ENCODE measurements at places on chromosomes 12 and 14.

DNA sequence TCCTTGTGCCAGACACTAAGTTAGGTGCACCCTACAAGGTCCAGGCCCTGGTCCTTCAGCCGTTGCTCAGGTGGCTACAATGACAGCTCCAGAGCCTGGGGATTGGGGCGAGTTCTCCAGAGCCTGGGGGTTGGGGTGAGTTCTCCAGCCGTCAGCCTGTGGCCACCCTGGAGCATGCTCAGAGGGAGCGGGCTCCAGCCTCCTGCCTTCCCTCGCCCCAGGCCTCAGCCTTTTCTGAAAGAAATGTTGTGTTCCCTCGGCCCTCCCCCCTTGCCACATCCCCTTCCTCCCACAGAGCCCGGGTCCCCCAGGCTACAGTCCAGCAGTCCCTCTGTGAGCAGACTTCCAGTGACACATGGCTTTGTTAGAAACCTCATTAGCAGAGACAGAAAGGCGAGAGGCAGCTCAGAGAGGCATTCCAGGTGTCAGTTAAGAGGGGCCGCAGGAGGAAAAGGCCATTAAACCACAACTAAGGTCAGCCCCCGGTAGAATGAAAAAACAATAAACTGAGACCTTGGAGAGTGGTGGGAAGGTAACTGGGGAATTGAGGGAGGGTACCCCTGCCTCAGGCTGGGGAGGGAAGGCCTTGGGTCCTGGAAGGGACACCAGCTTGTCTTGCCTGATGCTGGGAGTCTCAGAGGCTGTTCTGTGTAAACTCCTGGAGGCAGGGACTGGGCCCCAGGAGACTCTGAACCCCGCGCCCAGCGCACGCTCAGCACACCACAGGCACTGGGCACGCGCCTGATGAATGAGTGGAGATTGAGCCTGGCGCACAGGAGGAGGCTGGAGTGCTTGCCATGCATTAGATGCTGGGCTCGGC is 23.1 kb upstream of the COL2A1 start:
- DNase-seq = no peak

DNA sequence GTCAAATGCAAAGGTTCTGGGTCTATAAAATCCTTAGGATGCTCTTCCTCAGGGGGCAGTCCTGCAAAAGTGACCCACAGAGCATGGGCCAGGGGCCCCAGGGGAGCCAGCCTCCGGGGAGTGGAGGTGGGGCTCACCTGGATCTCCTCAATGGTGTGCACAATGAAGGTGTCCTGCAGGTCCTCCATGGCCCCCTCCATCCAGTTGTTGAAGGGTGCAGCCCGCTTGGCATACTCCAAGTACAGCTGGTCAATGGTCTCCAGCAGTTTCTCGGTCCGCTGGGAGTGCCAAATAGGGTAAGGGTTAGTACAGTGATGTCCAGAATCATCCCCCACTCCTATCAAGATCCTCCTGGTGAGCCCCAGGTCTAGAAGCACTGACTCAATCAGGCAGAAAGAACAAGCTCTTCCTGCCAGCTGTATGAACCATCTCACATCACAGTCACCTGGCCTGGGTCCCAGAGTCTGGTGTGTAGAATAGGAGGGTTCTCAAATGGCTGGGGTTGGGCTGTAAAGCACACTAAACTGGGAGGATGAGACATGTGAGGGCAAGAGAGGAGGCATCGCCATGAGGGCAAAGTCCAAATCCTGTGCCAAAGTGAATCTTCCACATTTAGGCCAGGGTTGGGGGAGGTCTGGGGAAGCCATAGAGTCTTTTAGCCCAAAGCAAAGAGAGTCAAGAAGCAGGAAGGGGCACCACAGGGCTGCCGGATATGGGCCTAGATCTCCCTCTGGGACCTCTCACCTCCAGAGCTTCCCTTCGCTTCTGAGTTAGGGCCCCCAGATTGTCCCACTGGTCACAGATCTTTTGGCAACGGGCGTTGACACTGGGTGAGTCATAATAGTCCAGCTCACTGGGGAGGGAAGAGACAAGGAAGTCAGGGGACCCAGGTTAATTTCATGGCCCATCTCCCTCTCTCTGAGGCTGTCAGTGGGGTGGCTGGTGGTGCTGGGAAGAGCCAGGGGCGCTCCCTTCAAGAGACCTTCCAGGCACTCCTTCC is 91.5 kb upstream of the ZFP36L1 start:
- DNase-seq = no peak

GRCh38 chr12:71704920-71705319 is 19.0 kb downstream of the TMEM19 start:
- no peak for DNase-seq

- DNase-seq = no peak
Observed at GRCh38 chr14:32324601-32325000, 4.5 kb upstream of the AKAP6 start.

DNA sequence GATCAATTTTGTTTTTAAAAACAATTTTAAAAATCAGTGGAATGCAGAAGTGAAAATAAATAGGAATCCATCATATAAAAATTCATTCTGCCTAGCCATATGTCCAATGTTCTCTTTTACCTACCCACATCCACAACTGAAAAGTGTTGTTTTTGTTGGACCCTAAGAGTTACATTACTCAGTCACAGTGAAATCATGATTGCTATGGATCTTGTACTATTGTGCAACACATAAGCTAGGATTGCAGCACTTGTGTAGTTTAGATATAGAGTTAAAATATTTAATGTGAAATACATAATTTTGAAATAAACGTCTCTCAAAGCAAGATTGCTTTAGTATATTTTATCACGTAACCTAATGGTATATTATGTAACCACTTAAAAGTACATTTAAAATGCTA is 213.3 kb upstream of the CLEC14A start:
- DNase-seq = no peak

DNA sequence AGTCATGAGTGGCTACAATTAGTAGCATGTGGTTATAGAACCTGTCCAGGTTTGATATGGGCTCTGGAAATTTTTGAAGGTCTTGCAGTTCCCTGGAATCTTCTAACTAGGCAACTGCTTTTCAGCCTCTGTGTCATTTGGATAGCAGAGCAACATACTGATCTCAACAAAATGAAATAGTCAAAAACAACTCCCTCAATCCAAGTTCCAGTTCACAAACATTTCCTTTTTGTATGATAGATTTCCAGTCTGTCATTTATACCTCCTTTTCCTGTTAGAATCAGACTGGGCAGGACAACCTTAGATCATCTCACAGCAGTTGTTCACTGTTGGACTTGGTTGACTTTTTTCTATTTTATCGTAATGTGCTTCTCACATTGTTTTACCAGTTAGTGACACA is 442.1 kb upstream of the PDE3A start:
- DNase-seq = no peak
